Liver (tissue), 10 donors: ENCODE measurements at places on chromosomes 4 and X. TPM values are rescaled to one million over a fixed set of nuclear protein-coding genes. Genes with fewer than 3 reads are reported as not detected.

- DNase-seq, result no peak
- no peak overlapping the region for H3K27ac ChIP-seq
- no peaks in the 10 kb centered on the region for H3K36me3 ChIP-seq
- no peaks in the 10 kb centered on the region for H3K27me3 ChIP-seq
These were observed 3.5 kb downstream of the ENAM start for GRCh38 chr4:70632028-70632427.

Gene EXOC1L
- total RNA-seq, result not detected

GRCh38 chrX:50372966-50373365 is 97.7 kb downstream of the DGKK start:
- DNase-seq, result no peak
- H3K4me3 ChIP-seq, result no peak overlapping the region
- H3K27ac ChIP-seq, result no peak overlapping the region
- H3K36me3 ChIP-seq, result no peaks in the 10 kb centered on the region
- H3K4me1 ChIP-seq, result no peaks in the 10 kb centered on the region
- H3K27me3 ChIP-seq, result no peaks in the 10 kb centered on the region

Gene LGI2
- total RNA-seq, result 0.08 TPM

DNA sequence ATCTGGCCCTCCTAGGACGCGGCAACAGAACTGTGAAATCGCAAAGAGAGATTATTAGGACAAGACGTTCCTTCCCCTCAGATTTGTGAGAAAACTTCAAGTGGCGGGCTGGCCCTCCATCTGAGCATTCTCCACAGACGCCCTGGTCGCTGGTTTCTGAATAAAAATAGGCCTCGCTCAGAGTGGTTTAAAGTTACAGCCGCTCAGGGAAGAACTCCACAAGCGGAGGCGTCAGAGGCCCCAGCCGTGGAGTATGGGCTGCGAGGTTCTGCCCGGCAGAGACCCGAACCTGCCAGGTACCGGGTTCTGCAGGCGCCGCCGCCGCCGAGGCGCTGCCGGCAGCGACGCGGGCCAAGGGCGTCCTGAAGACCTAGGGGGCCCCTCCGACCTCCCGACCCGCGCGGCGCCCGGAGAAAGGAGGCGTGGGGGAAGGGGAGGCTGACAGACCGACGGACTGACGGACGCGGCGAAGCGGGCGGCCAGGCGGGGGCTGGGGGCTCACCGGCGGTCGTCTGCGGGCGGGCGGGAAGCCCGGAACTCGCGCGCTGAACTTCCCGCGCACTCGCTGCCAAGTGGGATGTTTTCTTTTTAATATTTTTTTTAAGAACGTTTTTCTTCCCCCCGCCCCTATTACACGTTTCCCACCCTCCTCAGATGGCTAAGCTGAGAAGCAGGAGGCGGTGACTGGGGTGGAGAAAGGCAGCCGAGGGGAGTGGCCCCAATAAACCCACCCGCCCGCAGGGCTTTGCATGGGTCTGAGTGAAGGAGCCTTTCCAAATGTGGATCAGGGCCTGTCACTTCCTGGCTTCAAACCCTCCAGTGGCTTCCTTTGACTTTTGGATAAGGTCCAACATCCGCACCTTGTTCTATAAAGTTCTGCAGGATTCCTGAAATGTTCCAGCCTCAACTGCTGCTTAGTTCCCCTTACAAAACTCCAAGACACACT is at the start of gene PABPC4L:
Gene PABPC4L, minus strand, starts transcription at position 574 of the 946 bp plus-strand sequence. CDS start 770 bp downstream, outside the sequence.
- DNase-seq, result no peak
- H3K36me3 ChIP-seq, result no peaks in the 10 kb centered on the region
- H3K27ac ChIP-seq, result no peak within 1 kb of the TSS
- H3K27me3 ChIP-seq, result no peaks in the 10 kb centered on the region

Gene NR3C2
- 2.1 TPM for total RNA-seq

GRCh38 chr4:153467897-153468262 is 1.7 kb downstream of the TMEM131L start:
- peak overlapping the region; percentile 94 for H3K27ac ChIP-seq
- DNase-seq, result no peak
- H3K36me3 ChIP-seq, result no peaks in the 10 kb centered on the region
- peak overlapping the region; percentile 65 for H3K4me3 ChIP-seq

- no peak overlapping the region for H3K4me3 ChIP-seq
- no peak for DNase-seq
- no peak overlapping the region for H3K27ac ChIP-seq
- no peaks in the 10 kb centered on the region for H3K36me3 ChIP-seq
These were observed 32.1 kb downstream of the TSPAN5 start for GRCh38 chr4:98626350-98626749.

- H3K4me3 ChIP-seq, result no peak overlapping the region
- H3K27ac ChIP-seq, result no peak overlapping the region
- peaks cover 6% of the 10 kb centered on the region for H3K27me3 ChIP-seq
- H3K36me3 ChIP-seq, result no peaks in the 10 kb centered on the region
- H3K4me1 ChIP-seq, result peaks cover 7% of the 10 kb centered on the region
These were observed 3.4 kb downstream of the GRID2 start for GRCh38 chr4:92307181-92307580.

Gene LARP7
- total RNA-seq, result 23.3 TPM

GRCh38 chr4:37949636-37950426 is 10.4 kb upstream of the PTTG2 start:
- H3K36me3 ChIP-seq, result no peaks in the 10 kb centered on the region
- no peaks in the 10 kb centered on the region for H3K27me3 ChIP-seq
- no peak overlapping the region for H3K27ac ChIP-seq
- H3K4me3 ChIP-seq, result no peak overlapping the region
- H3K4me1 ChIP-seq, result no peaks in the 10 kb centered on the region

DNA sequence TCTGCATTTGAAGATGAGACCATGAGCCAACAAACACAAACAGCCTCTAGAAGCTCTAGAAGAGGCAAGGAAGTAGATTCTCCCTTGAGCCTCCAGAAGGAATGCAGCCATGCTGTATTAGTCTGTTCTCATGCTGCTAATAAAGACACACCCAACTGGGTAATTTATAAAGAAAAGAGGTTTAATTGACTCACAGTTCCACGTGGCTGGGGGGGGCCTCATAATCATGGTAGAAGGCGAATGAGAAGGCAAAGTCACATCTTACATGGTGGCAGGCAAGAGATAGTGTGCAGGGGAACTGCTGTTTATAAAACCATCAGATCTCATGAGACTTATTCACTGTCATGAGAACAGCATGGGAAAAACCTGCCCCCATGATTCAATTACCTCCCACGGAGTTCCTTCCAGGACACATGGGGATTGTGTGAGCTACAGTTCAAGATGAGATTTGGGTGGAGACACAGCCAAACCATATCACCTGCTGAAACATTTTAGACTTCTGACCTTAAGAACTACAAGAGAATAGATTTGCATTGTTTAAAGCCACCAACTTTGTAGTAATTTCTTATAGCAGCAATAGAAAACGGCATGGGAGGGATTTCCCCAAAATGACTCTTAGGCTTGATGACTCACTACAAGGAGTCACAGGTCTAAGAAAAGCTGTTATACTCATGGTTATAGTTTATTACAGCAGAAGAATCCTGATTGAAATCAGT is 284.4 kb upstream of the SFRP2 start:
- no peaks in the 10 kb centered on the region for H3K27me3 ChIP-seq
- no peaks in the 10 kb centered on the region for H3K4me1 ChIP-seq
- no peak overlapping the region for H3K27ac ChIP-seq
- DNase-seq, result no peak
- no peaks in the 10 kb centered on the region for H3K36me3 ChIP-seq

Gene TMEM47
- 7.1 TPM for total RNA-seq

DNA sequence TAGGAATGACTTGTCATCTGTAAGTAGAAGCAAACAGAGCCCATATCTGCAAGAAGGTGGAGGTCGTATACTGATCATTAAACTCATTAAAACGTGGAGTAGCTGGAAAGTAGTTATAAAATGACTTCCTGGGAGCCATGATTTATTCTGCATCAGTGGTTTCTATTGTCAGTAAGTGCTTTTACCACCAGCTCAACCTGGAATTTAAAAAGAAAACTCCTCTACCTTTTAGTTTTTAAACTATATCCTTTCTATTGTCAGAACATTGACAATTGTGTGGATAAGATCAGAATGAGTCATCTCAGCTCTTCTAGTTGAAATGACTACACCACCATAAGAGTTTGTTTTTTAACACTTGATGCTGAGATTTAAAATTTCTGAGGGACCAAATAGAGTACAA is 651.2 kb upstream of the GALNT7 start:
- H3K27me3 ChIP-seq, result no peaks in the 10 kb centered on the region
- no peaks in the 10 kb centered on the region for H3K4me1 ChIP-seq
- H3K27ac ChIP-seq, result no peak overlapping the region
- H3K36me3 ChIP-seq, result no peaks in the 10 kb centered on the region

- H3K36me3 ChIP-seq, result peaks cover 31% of the 10 kb centered on the region
- H3K4me3 ChIP-seq, result no peak overlapping the region
- peaks cover 14% of the 10 kb centered on the region for H3K4me1 ChIP-seq
These were observed 24.1 kb downstream of the DCTD start for GRCh38 chr4:182893047-182893446.

Gene USO1
- total RNA-seq, result 77.0 TPM

Gene TMSB15C
- total RNA-seq, result 0.23 TPM

DNA sequence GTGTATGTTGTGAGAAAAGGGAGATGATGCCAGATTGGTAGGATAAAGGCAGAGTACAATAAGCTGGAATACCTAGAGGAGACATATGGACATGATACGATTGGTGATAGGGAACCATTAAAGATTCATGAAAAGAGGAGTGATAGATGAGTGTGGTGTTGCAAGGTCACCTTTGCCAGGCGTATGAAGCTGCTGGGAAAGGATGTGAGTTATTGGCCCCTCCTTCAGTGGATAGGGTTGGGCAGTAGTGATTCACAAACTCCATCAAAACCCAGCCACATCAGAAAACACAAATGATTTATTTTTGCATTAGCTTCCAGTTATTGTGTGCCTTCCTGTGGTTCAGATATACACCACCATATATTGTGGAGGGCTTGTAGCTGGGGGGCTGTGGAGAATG is 34.3 kb downstream of the TMEM164 start:
- no peaks in the 10 kb centered on the region for H3K36me3 ChIP-seq
- H3K4me1 ChIP-seq, result no peaks in the 10 kb centered on the region
- H3K4me3 ChIP-seq, result no peak overlapping the region
- no peak for DNase-seq
- H3K27ac ChIP-seq, result no peak overlapping the region
- H3K27me3 ChIP-seq, result no peaks in the 10 kb centered on the region

DNA sequence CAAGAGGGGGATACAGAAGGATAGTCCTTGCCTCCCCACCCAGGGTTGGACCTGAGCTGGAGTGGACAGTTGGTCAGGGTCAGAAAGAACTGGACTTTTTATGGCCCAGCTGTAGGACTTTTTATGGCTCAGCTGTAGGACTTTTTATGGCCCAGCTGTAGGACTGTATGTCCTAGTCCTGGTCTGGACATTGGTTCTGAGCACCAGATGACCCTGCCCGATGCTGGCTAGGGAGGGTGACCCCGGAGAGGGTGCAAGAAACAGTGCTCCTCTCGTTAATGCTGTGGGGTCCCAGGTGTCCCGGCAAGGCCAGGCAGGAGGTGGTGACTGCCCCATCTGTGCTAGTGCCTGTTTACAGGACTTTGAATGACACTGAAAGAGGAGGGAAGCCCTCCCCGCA is 2.0 kb upstream of the LETM1 start:
- DNase-seq, result no peak
- peaks cover 26% of the 10 kb centered on the region for H3K4me1 ChIP-seq
- H3K27ac ChIP-seq, result no peak overlapping the region
- no peaks in the 10 kb centered on the region for H3K27me3 ChIP-seq

DNA sequence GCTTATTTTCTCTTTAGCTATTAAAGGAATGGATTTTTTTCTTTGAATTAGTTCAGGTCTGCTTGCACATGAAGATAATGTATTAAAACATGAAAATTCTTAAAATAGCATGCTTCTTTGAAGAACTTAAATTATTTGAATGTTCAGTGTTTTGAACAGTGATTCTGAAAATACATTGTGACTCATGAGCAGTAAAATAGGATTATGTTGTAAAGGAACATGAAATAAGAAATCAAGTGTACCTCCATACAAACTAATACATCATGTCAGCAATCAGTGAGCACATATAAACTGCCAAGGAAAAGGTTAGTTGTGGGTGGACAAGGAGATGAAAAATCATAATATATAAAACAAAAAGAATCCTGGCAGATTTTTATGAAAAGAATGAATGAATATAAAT is 66.1 kb downstream of the SNX25 start:
- H3K4me1 ChIP-seq, result no peaks in the 10 kb centered on the region
- H3K36me3 ChIP-seq, result peaks cover 2% of the 10 kb centered on the region
- DNase-seq, result no peak
- no peak overlapping the region for H3K4me3 ChIP-seq

Gene AR
- total RNA-seq, result 2.8 TPM

DNA sequence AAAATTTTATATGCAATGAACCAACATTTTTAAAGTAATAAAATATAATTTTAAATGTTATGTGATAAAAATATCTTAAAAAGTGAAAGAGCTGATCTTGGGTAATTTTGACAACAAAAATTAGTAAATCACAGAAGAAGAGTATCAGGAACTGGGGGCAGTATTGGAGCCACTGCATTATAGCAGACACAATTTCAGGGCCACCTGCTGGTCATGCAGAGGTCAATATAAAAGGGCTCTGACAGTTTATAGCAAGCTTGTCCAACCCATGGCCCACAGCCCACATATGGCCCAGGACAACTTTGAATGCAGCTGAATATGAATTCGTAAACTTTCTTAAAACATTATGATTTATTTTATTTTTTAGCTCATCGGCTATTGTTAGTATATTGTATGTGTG is 13.0 kb upstream of the LEF1 start:
- no peak overlapping the region for H3K4me3 ChIP-seq
- no peaks in the 10 kb centered on the region for H3K27me3 ChIP-seq
- no peaks in the 10 kb centered on the region for H3K4me1 ChIP-seq
- H3K36me3 ChIP-seq, result no peaks in the 10 kb centered on the region
- no peak for DNase-seq
- H3K27ac ChIP-seq, result no peak overlapping the region

Gene GLRA3
- not detected for total RNA-seq

Gene AWAT2
- total RNA-seq, result not detected

DNA sequence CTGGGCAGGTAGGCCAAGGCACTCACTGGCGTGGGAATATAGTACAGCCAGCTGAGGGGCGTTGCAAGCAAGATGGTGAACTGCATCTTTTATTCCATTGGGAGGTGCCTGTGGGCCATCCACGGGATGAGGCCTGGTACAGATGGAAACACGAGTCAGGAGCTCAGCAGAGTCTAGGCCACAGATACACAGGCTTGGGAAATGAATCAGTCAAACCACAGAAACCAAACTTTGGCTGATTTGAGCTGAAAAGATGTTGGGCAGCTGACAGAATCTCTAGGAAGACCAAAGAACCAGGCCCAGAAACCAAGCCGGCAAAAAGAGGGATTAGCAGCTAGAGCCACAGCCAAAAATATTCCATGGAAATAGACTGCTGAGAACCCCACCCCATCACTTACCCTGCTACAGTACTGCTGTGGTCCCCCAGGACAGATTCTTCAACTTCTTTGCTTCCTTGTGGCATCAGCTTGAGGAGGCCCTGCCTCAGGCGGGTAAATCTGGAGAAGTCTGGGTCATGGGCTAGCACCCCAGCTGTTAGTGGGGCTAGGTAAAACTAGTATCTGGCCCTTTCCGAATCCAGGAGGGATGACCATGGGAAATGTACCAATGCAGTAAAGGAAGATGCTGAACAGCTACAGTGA is 75.4 kb downstream of the TMEM131L start:
- H3K36me3 ChIP-seq, result no peaks in the 10 kb centered on the region
- H3K27ac ChIP-seq, result no peak overlapping the region
- no peak overlapping the region for H3K4me3 ChIP-seq
- no peak for DNase-seq
- no peaks in the 10 kb centered on the region for H3K4me1 ChIP-seq

GRCh38 chrX:11364835-11365234 is 71.6 kb downstream of the AMELX start:
- no peak for DNase-seq
- H3K27ac ChIP-seq, result no peak overlapping the region
- H3K4me1 ChIP-seq, result no peaks in the 10 kb centered on the region
- H3K27me3 ChIP-seq, result no peaks in the 10 kb centered on the region
- no peaks in the 10 kb centered on the region for H3K36me3 ChIP-seq
